ENCODE measurements at places on chromosomes 5 and 9.

GRCh38 chr5:892394-893136 is at the start of the genes BRD9 and TRIP13:
BRD9 (minus strand) TSS chr5:892801; CDS start chr5:892657, 144 bp downstream.
TRIP13 (plus strand) TSS chr5:892884; CDS start chr5:892999, 115 bp downstream.
- DNase-seq, result peak; percentile 90

GRCh38 chr9:133856798-133857197 is 118.6 kb upstream of the SARDH start:
- no peak for DNase-seq

GRCh38 chr5:100708645-100709171 is 173.5 kb downstream of the FAM174A start:
- no peak for DNase-seq

- DNase-seq, result peak; percentile 80
Observed at GRCh38 chr5:132064738-132065331, 4.4 kb downstream of the IL3 start.

DNA sequence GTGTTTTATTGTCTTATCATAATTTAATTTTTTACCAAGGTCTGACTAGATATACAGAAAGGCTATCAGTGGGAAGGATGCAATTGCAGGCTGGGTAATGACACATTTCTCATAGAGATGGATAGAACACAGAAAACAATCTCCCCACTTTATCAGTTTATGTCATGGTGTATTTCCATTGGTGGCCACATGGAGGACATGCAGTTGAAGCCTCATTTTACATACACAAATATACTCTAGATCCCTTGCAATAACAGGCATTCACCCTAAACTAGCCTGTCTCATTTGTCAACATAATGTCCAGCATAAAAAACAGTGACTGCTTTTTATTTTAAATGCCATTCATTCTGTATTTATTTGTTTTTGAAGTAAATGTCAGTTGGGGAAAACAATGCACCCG is 526.3 kb downstream of the GABRG2 start:
- DNase-seq, result no peak

- DNase-seq, result peak; percentile 11
Observed at GRCh38 chr5:37847978-37848425, 8.2 kb upstream of the GDNF start.

- DNase-seq, result no peak
Observed at GRCh38 chr5:4335078-4335477, 739.4 kb downstream of the IRX1 start.

DNA sequence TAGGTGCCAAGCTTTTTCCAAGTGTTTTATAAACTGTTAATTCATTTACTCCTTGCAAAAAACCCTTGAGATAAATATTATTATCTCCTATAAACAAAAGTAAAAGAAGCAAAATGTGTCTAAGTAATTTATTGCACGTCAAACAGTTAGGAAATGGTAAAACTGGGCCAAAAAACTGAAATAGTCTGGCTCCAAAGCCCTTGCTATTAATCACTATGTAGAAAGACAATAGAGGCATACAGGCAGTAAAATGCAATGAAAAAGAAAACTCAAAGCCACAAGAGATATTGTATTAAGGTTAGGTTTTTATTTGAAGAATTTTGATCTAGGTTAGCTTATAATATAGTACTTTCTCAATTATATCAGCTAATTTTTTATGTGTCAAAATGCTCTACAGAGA is 457.7 kb downstream of the ANXA1 start:
- no peak for DNase-seq

GRCh38 chr9:38227656-38228055 is 158.6 kb upstream of the SHB start:
- no peak for DNase-seq

DNA sequence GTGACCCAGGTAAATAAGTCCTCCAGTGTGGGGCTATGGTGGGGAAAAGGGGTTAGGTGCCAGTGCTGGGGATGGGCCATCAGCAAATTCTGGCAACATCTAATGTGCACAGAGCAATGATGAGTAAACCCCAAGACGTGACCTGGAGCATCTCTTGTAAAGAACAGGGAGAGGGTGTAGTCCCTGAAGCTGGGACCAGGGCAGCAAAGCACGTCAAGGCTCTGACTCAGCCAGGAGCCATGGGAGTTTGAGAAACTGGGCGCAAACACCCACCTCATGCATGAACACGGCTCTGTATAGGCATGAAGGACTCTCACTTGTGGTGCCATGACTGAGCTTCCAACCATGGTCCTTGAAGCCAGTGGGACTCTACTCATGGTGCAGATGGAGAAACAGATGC is 51.8 kb downstream of the DUSP1 start:
- DNase-seq, result no peak

DNA sequence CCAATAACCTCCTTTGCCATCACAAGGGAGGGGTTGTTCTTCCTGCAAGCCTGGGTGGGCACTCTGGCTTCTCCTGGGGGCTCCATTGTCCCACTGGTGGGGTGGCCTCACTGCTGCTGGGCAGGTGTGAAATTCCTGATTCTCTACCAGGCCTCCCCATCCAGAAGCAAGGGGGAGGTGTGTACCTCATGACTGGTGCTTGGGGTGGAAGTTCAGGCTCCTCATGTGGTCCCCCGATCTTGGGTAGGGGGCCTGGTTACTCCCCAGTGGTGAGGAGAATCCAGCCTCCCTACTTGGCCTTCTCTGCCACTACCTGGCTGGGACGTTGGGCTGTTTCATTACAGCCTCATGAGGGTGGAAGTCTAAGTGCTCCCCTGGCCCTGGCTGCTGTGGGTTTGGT is 433.9 kb downstream of the IRX2 start:
- DNase-seq, result no peak

DNA sequence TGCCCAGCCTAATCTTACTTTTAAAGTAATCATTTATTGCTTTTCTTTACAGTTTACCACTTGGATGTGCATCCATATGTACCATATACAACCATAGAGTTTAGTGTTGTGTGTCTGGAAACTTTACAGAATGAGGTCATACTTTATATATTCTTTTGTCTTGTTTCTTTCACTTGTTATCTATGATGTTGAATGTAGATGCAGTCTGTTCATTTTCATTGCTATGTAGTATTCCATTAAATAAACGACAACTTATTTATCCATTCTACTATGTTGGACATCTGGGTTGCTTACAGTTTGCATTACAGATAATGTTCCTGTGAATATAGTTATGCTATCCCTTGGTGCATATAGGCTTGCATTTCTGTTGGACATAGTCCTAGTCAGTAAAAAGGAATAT is 21.3 kb upstream of the SMIM15 start:
- DNase-seq, result no peak

DNA sequence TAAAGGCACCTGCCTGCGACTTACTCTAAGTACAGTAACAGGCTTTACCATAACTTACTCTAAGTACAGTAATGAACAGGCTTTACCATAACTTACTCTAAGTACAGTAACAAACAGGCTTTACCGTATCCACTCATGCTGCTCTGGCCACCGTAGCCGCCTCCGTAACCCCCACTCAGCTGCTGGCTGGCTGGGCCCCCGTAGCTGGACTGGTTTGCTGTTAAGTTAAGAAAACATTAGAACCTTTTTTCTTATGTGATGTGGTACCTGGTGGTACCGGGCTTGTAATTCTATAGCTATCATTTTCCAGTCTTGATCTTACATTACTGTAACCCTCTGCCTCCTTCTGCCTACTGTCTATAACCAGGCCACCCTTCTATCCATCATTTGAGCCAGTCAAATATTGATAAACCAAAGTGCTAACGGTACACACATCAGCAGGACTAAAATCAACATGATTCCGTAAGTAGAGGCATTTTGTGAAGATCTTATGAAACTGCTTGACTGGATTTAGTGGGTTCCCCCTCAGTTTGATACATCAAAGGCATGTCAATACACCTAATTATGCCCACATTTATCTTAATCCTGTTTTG is 7.4 kb downstream of the HNRNPH1 start:
- no peak for DNase-seq

- DNase-seq, result no peak
Observed at GRCh38 chr9:127789179-127789578, 3.3 kb downstream of the CDK9 start.

DNA sequence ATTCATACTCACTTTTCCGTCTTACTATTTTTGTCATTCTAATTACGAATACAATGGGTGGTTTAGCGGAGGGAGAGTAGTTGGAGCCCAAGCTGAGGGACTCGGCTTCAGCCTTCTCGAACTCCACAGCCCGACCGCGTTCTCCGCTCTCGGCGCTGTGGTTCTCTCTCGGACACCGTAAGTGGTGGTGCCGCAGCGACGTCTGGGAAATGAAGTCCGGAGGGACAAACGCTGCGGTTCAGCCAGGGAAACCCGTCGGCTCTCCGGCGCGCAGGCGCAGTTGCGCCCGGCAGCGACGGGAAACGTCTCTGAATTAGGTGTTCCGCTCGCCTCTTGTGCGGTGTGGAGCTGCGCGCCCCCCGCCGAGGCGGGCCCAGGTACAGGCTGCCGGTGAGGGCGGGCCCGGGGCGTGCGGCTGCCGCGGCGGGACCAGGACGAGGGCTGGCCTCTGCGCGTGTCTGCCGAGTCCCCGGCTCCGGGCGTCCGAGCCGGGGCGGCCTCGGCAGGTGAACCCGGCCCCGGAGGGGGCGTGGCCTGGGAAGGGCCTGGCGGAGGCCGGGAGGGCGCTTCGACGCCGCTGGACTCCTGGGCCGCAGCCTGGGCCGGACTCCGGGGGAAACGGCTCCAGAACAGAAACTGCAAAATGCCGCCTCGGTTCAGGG is at the start of gene ZNF879:
Gene ZNF879, plus strand, starts transcription at position 277 of the 662 bp plus-strand sequence. CDS start 1,201 bp downstream, outside the sequence.
- peak; percentile 87 for DNase-seq

DNA sequence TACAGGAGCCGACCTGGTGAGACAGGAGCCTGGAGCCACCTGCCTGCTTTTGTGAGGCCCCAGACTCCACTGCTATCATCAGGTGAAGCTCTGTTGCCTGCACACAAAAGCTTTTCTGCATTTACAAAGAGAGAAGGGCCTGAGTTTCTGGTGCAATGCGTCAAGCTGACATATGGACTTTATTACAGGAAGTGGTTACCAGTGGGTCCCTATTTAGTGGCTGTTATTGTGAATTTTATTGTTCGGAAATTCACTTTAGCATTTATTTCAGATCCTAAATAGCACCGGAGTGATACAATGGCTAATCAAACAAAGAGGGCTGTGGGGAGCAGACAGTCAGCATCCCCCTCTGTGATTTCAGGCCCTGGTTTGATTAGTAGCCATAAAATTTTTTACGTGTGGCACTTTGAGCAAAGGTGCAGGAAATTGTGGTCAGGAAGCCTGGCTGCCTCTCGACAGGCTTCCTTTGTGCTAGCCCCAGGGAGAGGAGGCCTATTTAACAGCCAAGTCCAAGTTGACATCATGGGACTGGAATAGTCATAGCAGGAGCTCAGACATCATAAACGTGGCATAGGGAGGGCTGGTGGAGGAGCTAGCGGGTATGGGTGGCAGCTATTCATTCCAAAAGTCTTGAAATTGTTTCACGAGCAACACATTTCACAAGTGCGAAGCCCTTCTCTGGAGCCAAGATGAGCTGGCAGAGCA is 8.4 kb downstream of the TGFBI start:
- peak; percentile 86 for DNase-seq

DNA sequence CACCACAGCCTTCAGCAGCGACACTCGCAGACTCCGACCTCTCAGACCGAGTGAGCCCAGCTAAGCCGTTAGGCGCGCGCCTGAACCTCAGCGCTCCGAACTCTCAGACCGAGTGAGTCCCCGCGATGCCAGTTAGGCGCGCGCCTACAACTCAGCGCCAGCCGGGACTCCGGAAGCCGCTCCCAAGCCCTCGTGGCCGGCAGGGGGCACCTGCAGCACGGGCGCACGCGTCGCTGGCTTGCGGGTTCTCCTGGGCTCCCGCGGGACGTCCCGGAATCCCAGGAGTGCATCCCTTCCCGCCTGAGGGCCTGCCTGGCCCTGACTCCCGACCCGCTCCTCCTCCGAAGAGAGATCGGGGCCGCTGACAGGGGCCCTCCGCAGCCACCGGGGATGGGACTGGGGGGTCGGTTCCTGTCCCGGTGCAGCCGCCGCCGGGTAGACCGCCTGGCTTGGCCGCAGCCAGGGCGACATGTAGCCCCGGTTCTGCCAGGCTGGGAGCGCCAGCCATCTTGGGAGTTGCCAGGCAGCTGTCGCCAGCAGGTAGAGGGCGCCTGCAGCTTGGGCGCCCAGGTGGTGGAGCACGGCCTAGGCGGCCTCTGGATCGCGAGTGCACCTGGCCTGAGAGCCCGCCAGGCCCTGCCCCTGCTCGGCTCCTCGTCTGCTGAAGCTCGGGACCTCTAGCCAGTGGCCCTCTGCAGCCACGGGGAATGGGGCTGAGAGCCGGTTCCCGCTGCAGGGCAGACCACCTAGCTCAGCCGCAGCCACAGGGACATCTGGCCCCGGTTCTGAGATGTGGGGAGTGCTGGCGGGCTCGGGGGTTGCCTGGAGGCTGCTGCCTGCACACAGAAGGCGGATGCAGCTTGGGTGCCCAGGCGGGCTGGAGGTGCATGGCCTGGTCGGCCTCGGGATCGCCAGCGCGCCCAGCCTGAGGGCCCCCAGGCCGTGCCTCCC is at the start of gene ANKRD18A:
Gene ANKRD18A, minus strand, starts transcription at position 114 of the 951 bp plus-strand sequence. CDS start 311 bp downstream, outside the sequence.
- DNase-seq, result peak; percentile 93

- DNase-seq, result no peak
Observed at GRCh38 chr9:37953206-37953774, 49.4 kb upstream of the SLC25A51 start.

DNA sequence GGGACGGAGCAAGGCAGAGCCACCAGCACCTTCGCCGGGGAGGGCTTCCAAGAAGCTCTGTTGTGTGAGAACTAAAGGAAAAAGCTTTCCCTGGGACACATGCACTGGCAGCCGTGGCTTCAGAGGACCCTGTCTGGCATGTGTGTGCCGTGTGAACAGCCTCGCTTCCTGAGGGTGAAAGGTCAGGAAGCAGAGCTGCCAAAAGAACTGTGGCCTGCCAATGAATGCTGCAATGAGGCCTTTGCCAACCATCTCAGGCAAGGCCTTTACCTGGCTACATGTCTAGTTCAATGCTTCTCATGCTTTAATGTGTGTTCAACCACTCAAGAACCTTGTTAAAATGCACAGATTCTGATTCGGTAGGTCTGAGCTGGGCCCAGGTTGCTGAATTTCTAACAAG is 53.5 kb downstream of the NIPSNAP3B start:
- DNase-seq, result no peak

GRCh38 chr5:10689391-10690081 is 71.5 kb downstream of the DAP start:
- DNase-seq, result peak; percentile 10

DNA sequence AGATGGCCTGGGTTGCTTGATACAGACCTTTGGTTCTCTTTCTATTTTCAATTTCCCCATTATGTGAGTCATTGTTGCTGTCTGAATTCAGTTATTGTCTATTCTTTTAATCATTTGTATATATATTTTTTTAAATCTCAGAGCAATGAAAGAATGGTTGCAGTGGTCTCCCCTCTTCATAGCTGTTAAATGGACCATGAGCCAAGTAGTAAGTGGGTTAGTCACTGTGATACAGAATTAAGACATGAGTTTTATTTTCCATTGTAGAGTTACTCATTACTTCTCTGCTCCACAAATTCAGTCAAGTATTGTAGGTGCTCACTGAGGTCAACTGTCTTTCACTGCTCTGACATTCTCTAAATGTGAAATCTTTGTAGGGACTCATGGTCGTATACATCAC is 174.6 kb upstream of the GRAMD2B start:
- DNase-seq, result no peak

DNA sequence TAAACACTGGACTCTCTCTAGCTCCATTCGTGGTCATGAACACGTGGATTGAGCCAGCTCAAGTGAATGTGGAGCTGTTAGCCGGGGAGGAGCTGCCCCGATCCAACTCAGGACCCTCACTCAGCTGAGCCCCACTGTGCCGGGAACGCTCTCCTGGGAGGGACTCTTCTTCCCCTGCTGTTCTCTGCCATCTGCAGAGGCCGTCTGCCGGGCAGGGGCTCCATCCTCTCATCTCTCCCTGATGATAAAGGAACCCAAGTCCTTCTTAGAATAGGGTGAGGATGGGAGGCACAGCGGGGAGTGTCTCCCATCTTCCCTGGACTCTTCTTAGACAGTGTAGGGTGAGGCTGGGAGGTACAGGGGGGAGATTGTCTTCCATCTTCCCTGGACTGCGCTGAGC is 120.5 kb upstream of the IRX4 start:
- DNase-seq, result no peak
